ENCODE measurements at places on chromosomes 1 and 21.

DNA sequence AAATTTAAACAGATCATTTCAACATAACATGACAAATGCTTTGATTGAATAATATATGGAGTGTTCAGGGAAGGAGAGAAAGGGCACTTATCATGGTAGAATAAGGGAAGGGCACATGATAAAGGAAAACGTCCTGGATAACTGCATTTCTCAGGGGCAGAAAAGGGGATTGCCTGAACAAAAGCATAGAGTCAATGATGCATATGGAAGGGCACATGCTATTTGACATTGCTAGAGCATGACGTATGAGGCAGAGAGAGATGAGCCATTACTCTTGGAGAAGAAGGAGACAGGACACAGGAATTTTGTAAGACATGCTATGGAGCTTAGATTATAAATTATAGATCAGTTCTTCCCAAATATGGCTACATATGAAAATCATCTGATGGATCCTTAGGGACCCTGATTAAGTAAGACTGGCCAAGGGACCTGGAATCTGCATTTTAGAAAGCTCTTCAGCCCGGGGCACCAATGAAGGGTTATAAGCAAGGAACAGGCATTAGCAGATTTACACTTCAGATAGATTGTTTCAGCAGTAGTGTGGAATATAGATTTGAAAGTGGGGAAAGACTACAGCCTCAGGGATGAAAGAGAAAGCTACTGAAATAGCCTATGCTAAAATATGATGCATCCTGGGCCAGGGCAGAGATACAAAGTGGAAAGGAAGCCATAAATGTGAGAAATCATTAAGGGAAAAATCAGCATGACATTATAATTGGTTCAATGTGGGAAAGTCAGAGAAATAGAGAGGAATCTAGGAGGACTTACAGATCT is 21.3 kb downstream of the FMO2 start:
- DNase-seq, result no peak

DNA sequence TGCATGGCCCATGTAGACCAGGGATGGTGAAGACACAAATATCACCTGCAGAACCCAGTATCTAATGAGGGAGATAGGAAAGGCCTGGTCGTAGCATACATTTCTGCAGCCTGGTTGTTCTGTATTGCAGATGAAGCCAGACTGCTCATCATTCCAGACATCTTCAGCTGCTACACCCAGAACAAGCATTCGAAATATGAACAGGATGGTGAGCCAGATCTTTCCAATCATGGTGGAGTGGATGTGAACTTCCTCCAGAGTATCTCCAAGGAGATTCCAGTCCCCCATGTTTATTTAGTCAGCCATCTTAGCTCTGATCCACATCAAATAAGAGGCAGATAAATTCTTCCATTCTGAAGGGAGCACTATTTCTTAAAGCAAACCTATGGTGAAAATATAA is 2.7 kb upstream of the MYCBP start:
- DNase-seq, result no peak

GRCh38 chr21:37532868-37533780 is 166.6 kb downstream of the DYRK1A start:
- no peak for DNase-seq

- no peak for DNase-seq
These were observed 447.6 kb upstream of the B3GALT2 start for GRCh38 chr1:193633991-193634390.

- no peak for DNase-seq
These were observed 4.4 kb downstream of the CITED4 start for GRCh38 chr1:40857737-40858136.

DNA sequence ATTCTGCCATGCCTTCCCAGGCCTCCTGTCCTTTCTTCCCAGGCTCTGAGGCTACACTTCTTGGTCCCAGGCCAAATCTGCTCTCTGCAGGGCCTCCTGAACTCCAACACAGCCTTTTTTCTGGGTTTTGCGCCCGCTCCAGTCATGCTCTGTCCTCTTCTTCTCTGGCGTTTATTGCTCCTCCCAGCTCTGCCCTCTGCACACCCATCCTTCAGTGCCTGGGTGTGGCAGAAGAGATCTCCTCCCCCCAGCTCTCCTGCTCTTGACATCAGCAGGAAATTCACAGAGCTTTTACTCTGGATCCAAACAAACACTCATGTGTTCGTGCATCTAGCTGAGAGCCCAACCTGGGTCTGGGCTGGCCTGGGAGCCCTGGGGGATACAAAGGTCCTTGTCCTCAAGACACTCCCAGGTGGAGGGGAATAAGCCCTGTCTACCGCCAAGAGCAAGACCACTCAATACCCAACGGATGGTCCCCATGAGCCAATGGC is 22.9 kb upstream of the EPS8L3 start:
- no peak for DNase-seq

GRCh38 chr1:59752556-59753414 is 62.0 kb upstream of the HOOK1 start:
- peak; percentile 74 for DNase-seq

- no peak for DNase-seq
These were observed 128.4 kb upstream of the USP25 start for GRCh38 chr21:15601390-15601789.

GRCh38 chr1:6126028-6126427 is 54.1 kb downstream of the CHD5 start:
- DNase-seq, result no peak

DNA sequence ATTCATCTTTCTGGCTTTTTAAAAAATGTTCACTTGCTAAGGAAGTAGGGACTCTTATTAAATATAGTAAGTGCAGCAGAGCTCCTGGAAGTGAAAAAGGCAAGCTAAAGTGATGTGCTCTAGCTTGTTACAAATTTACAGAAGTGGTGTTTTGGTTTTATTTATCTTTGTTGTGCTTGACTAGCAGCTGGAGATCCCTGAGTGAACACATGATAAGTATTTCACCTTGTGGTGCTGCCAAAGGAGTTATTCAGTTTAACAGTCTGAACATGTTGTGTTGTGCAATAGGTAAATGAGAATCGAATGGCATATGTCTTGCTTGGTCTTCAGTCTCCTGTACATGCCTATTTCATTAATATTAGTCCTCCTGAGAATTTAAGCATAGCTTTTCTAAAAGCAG is 315.7 kb downstream of the TPR start:
- DNase-seq, result no peak

DNA sequence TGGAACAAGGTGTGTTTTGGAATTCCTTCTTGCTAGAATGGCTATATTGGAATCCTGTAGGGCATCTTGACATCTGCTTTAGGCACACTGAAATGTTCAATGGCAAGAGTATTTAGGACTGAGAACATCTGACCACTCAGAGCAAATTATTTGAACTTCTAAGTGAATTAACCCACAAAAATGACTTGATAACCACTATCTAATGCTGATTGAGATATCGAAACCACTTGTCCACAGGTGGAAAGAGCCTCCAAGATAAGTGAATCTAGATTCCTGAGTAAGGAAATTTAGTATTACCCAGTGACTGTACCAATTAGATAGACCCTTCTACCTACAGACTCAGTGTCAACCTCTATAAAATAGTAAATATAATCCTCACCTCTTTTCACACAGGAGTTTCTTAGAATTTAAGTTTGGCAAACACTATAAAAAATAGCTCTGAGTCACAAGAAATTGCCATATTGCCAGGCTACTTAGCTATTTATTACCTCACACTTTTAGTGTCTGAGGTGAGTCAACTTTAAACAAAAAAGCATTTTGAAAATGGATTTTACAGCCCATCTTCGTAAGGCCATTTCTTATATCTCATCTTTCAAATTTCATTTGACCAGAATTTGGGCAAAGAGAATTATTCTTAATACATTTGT is 421.8 kb downstream of the PTBP2 start:
- no peak for DNase-seq

GRCh38 chr1:160710517-160711252 is 937 bp downstream of the CD48 start:
- no peak for DNase-seq

DNA sequence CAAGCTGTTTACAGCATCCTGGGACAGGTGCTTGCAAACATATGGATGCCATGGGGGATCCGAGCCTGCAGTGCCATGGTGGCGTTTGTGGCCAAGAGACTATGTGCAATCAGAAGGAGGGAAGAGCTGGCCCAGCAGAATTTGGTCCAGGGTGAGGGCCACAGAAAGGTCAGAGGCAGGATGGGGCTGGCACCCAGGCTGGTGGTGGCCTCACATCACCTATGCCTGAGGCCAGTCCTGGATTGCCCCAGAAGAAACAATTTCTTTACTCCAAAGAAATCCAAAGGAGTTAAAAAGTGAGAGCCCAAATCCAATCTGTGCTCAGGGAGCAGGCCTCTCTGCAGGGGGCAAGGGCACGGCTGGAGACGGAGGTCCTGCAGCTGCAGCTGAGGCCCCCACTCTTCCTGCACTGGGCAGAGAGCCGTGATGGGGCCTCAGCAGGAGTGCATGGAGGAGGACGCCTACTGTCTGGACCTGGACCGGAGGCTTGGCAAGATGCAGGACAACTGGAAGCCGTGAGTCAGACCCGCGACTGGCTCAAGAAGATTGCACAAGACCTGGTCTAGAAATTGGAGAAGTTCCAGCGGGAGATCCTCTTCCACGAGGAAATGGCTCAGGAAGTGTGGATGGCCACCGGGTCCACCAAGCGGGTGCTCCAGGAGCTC is 163.5 kb downstream of the RYR2 start:
- no peak for DNase-seq

DNA sequence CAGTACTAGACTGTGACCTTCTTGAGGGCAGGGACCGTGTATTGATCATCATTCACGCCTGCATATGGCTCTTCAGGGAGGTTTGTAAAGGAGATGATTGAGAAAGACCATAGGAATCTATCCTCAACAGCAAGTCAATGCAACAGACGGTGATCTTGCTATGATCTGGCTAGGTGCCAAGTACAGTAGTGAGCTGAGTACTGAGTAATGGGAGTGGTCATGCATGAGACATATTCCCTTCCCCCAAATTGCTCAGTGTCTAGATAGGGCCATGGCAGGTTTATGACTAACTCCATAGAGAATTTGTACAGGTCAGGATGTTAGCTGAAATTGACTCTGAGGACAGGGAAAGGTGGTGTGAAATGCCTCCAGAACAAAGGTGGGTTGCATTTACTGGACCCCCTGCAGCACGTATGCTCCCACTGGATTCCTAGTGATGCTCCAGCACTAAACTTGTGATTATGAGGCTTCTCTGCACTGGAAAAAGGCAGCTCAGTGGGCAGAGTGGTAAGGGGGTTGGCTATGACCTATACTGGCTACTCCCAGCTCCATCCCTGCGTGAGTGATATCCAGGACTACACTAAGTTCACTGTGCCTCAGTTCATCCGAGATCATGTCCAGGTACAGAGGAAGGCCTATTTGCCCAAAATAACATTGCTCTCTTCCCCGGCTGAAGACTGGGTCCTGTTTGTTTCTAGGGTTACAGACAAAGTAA is 37.2 kb downstream of the KCNJ6 start:
- DNase-seq, result no peak

- no peak for DNase-seq
These were observed 52.5 kb downstream of the MRPL37 start for GRCh38 chr1:54252371-54252936.

DNA sequence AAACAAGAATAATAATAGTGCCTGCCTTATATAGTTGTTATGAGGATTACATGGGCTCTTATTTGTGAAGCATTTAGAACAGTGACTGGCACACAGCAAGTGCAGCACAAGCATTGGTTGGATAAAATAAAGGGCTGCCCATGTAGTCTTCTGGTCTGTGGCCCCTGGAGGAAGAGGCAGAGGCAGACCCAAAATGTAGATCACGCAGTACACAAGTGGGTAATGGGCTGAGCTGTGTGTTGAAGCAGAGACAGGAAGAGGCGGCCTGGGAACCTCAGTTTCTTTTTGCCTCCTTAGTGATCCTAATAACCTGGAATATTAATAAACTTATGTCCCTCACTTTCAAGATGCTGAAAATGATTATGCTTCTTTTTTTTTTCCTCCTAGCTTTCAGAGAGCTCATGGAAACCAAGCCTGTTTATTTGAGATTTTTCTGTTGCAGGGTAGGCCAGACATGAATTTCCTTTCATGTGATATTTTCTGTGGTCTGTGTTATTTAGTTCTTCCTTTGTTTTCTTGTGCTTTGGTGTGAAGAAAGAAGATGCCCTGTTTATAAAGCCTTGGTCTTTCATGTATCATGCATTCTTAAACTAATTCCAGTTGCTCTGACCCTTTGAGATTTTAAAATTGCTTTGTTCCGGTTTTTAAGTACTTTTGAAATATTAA is 42.5 kb downstream of the LRRC8D start:
- DNase-seq, result no peak

- DNase-seq, result no peak
These were observed 47.6 kb upstream of the PPP2R5A start for GRCh38 chr1:212237651-212238050.

DNA sequence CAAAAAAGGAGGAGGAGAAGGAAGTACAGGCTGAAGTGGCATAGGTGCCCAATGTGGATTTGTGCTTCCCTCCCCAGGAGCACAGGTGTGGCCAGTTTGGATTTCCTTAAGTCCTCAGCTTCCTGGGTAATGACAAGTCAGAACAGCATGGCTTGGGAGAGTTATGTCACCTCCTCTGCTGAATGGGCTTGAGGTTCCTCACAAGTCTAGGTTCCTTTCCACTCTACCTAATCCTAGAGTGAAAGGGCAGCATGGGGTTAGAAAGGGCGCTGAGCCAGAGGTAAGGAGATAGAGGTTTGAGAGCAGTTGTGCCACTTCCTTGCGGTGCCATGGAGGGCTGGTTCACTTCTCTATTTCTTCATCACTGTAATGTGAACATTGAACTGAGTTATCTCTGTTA is 35.5 kb upstream of the IL20 start:
- no peak for DNase-seq

DNA sequence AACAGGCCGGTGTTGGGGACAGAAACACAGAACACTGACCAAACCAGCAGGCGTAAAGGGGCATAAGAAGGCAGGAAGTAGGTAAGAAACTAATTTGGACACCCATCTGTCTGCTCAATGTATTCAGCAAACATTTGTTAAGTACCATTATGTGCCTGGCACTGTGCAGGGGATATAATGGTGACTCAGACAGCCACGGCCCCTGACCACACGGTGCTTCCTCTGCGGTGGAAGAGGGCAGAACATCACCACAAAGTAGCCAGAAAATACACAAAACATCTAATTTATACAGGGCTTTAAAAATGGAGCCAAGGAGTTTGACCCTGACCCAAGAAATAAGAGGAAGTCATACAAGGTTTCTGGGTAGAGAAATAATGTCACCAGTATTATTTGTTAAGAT is 12.9 kb downstream of the DNAJC11 start:
- DNase-seq, result no peak

- DNase-seq, result no peak
These were observed 133.6 kb downstream of the TM2D1 start for GRCh38 chr1:61591351-61591750.

Data from globus pallidus (tissue), 1 donor.